ENCODE measurements at places on chromosomes 6 and 20. TPM values are rescaled to one million over a fixed set of nuclear protein-coding genes. Genes with fewer than 3 reads are reported as not detected.

- peak; percentile 37 for DNase-seq
Observed at GRCh38 chr6:5398530-5398929, 137.2 kb downstream of the FARS2 start.

- no peak for DNase-seq
Observed at GRCh38 chr6:159646116-159646515, 46.9 kb downstream of the SOD2 start.

GRCh38 chr20:58976061-58976730 lies 4.9 kb upstream of the NELFCD start:
- DNase-seq = peak; percentile 7

- peak; percentile 6 for DNase-seq
Observed at GRCh38 chr6:130848945-130849344, 21.7 kb downstream of the SMLR1 start.

- no peak for DNase-seq
Observed at GRCh38 chr6:4848382-4849068, 72.3 kb downstream of the CDYL start.

- DNase-seq = peak; percentile 44
Observed at GRCh38 chr20:38156888-38157634, 8.0 kb downstream of the TGM2 start.

GRCh38 chr6:93391965-93392364 lies 27.4 kb downstream of the EPHA7 start:
- DNase-seq = no peak

GRCh38 chr20:60263725-60264709 lies 305.8 kb downstream of the CDH26 start:
- no peak for DNase-seq

DNA sequence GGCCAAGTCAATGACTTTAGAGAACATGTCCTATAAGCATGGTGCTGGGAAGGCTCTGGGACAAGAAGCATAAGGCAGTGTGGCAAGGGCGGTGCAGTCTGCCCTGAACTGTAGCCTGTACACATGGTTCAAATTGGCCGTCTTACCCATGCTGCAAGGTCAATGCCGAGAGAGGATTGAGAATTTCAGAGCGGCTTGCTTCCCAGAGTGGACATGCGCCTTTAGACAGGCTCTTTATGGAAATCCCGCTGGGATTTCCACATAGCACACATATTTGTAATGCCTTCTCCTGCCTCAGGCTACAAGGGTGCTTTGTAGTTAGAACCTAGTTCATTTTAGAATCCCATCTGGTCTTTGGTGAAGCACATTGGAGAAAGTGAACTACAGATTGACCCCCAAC lies 36.1 kb upstream of the CEP162 start:
- no peak for DNase-seq

GRCh38 chr20:63254606-63255384 lies 532 bp upstream of the NKAIN4 start:
- DNase-seq = no peak

GRCh38 chr6:130903007-130903406 lies 75.8 kb downstream of the SMLR1 start:
- no peak for DNase-seq

- no peak for DNase-seq
Observed at GRCh38 chr20:59342023-59342957, 41.9 kb downstream of the EDN3 start.

DNA sequence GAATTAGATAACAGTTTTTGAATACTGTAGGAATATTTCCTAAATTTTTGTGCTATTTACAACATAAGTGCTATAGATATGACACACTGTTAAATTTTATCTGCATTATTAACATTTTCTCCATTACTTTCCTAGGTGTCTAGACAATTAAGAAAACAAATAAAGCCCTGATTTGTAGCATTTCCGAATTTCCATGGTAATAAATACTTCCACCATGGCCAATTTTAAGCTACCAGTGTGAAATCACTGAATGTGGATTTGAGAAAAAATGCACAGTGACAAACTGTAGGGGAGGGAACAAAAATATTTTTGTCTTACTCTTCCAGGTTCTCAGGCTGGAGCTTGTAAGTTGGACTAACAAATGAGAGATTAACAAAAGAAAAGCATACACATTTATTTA lies 27.9 kb downstream of the LIN28B start:
- DNase-seq = no peak

DNA sequence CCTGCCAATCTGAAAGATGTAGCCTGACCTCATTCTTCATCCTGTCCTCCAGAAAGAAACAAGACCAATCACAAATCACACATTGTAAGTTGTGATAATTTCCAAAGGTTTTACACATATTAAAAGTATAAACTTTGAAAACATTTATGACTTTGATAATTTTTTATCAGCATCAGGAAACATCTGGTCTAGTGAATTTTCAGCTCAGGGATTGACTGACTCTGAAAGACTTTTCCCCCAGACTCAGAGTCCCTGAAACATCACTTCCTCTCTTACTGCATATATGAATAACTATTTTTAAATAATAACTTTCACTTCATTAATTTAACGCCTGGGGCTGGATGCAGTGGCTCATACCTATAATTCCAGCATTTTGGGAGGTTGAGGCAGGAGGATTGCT lies 48.5 kb upstream of the SSTR4 start:
- DNase-seq = no peak

GRCh38 chr20:16243470-16243869 lies 329.8 kb downstream of the KIF16B start:
- DNase-seq = no peak

DNA sequence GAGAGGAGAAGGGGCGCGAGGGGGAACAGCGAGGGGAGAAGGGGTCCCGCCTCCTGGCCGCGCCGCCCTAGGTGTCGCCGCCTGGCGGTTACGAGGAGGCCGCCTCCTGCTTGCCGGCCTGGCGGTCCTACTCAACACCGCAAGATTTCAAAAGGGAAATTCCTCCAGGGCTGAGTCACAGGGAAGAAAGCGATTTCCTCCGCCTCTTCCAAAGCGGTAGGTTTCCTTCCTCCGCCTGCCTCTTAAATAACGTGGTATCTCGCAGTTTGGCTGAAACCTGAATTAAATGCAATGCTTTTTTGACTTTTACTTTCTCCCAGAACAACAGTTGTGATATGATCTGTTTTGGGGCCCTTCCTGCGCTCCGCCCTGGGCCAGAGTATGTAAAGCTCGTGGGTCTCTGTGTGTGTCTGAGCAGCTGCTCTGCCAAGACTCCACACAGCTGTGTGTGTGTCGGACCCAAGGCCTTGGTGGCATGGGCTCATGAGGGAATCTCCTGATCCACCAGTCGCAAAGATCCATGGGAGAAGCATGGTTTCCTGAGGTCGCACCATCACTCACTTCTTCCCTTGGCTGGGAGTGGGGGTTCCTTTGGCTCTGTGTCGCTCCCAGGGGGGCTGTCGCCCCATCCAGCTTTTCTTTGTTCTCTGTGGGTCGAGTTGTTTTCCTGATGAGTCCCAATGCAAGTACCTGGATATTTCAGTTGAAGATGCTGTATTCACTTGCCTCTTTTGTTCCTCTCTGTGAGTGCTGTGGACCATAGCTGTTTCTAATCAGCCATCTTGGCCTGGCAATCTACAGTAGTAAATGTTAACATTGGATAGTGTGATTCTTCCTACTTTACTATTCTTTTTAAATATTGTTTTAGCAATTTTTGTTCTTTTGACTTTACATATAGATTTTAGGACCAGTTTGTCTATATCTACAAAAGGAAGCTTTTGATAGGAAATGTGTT lies 31.6 kb upstream of the NOTCH4 start:
- peak; percentile 91 for DNase-seq

The PRND gene
- total RNA-seq = not detected

The CASP8AP2 gene
- 5.1 TPM for total RNA-seq

The SLC17A1 gene
- total RNA-seq = not detected

The PXMP4 gene
- 2.5 TPM for total RNA-seq

The FIG4 gene
- total RNA-seq = 7.8 TPM

The TSPO2 gene
- total RNA-seq = not detected

All from H4 (cell line).